ENCODE measurements at places on chromosomes 4 and X. TPM values are rescaled to one million over a fixed set of nuclear protein-coding genes. Genes with fewer than 3 reads are reported as not detected.

GRCh38 chrX:110036162-110037033 is 33.5 kb downstream of the TMEM164 start:
- no peak overlapping the region for H3K4me3 ChIP-seq
- no peaks in the 10 kb centered on the region for H3K36me3 ChIP-seq
- no peak overlapping the region for H3K27ac ChIP-seq
- DNase-seq, result no peak

DNA sequence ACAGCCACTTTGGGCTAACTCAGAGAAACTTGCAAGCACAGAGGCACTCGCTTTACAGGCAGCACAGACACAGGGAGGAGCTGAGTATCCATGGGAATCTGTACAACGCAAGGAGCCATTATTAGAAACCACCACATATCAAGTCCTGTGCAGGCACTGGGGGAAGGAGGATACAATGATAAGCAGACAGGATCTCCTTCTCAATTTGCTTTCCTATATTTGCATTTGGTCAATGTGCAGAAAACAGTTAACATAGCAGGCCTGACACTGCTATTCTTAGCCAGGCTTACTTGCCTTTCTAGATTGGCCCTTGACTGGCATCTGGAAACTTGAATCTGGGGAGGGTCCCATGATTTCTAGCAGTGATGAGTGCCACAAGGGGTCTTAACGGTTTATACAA is 65.8 kb downstream of the TEC start:
- H3K4me3 ChIP-seq, result no peak overlapping the region
- no peak for DNase-seq
- no peaks in the 10 kb centered on the region for H3K36me3 ChIP-seq

DNA sequence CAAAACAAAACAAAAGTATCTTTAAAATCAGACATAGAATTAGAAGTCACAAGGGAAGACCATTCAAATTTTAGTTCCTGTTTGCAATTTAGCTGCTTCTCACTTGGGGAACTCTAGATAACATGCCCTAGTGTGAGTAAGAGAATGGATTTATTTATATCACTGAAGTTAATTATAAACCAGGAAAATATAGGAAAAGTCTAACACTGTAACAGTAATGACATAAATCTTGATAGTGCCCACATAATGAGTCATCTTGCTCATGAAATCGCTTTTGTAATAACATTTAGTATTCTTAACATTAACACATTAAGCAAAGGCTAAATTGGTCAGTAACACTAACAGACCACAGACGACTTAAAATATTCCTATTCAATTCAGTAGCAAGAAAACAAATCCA is 710.7 kb downstream of the STPG2 start:
- H3K4me1 ChIP-seq, result no peaks in the 10 kb centered on the region
- no peaks in the 10 kb centered on the region for H3K27me3 ChIP-seq
- no peak overlapping the region for H3K27ac ChIP-seq
- no peak for DNase-seq
- no peaks in the 10 kb centered on the region for H3K36me3 ChIP-seq
- H3K4me3 ChIP-seq, result no peak overlapping the region

DNA sequence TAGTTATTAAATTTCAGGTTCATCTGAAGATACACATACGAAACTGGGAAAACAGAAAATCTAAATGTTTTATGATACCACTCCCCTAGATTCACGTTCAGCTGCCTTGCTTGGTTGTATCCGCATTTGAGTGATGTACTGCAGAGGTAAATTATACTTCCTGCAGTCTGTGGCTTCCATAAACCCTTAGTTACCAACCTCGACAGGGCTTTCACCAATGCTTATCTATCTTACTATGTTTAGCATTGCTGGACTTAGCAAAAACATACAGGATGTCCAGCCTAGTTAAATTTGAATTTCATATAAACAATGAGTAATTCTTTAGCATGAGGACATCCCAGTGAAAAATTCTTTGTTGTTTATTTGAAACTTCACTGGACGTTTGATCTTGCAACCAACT is 108.8 kb downstream of the TMA16 start:
- H3K27ac ChIP-seq, result no peak overlapping the region
- no peak for DNase-seq
- no peaks in the 10 kb centered on the region for H3K27me3 ChIP-seq
- no peaks in the 10 kb centered on the region for H3K4me1 ChIP-seq

GRCh38 chrX:128929271-128930057 is 593.8 kb downstream of the SMARCA1 start:
- peak; percentile 37 for DNase-seq
- no peak overlapping the region for H3K4me3 ChIP-seq
- no peaks in the 10 kb centered on the region for H3K27me3 ChIP-seq
- H3K36me3 ChIP-seq, result no peaks in the 10 kb centered on the region

- DNase-seq, result peak; percentile 22
- H3K4me1 ChIP-seq, result no peaks in the 10 kb centered on the region
- no peak overlapping the region for H3K4me3 ChIP-seq
- H3K36me3 ChIP-seq, result no peaks in the 10 kb centered on the region
Observed at GRCh38 chr4:165077034-165077578, 23.4 kb downstream of the TRIM75 start.

DNA sequence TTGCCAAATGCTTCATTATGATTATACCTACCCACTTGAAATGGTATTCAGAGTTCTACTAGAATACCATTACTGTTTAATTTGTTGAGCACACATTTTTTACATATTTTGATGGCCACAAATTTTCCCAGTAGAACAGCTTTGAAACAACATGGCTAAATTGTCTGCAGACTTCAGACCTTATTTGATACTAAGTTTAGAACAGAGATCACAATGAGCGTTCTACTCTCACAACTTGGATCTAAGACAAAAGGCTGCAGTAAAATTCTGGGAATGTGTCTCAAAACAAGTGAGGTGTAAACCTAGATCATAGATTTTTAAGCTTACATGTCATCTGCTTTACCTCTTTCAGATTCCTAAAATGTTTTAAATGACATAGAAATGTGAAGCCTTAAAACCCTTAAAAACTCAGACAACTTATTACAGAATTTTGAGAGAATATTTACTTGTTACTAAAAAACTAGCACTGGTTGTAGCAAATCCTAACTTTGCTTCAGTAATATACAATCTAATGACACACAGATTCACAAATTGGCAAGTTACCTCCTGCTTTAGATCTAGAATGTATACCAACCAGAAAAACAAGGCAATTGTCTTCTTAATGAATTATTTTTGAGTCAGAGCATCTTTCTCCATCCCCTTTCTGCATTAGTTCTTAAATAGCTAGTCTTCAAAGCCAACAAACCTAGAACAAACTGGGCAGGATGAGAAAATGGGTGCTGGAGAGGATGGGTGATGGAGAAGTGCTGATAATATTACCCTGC is 243.3 kb downstream of the SLC7A11 start:
- H3K36me3 ChIP-seq, result no peaks in the 10 kb centered on the region
- H3K4me1 ChIP-seq, result no peaks in the 10 kb centered on the region
- no peaks in the 10 kb centered on the region for H3K27me3 ChIP-seq
- no peak overlapping the region for H3K27ac ChIP-seq

- peak overlapping the region; percentile 98 for H3K27ac ChIP-seq
- H3K36me3 ChIP-seq, result no peaks in the 10 kb centered on the region
- DNase-seq, result no peak
- H3K4me1 ChIP-seq, result peaks cover 4% of the 10 kb centered on the region
Observed at GRCh38 chr4:73259571-73260090, 1.0 kb upstream of the ANKRD17 start.

DNA sequence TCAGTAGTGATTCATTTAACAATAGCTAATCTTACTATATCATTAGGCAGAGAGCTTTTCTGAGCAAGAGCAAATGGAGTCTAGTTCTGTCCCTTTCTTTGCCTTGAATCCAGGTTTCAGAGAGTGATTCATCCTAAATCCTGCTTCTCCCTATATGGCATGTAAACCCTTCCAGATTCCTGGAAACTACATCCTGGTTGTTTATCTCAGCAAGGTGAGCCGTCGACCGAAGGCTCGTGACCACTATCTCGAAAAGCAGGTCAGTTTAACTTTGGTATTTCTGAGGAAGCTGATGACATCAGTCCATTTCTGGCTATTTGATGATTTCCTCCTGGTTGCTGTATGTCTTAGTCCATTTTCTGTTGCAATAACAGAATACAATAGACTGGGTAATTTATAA is 40.7 kb upstream of the ERVMER34-1 start:
- no peaks in the 10 kb centered on the region for H3K27me3 ChIP-seq
- no peaks in the 10 kb centered on the region for H3K4me1 ChIP-seq
- H3K27ac ChIP-seq, result no peak overlapping the region
- no peaks in the 10 kb centered on the region for H3K36me3 ChIP-seq
- no peak for DNase-seq
- H3K4me3 ChIP-seq, result no peak overlapping the region

- no peak overlapping the region for H3K4me3 ChIP-seq
- no peak overlapping the region for H3K27ac ChIP-seq
- no peaks in the 10 kb centered on the region for H3K36me3 ChIP-seq
- H3K4me1 ChIP-seq, result no peaks in the 10 kb centered on the region
- H3K27me3 ChIP-seq, result no peaks in the 10 kb centered on the region
- DNase-seq, result no peak
Observed at GRCh38 chr4:155603360-155603891, 63.2 kb upstream of the GUCY1A1 start.

DNA sequence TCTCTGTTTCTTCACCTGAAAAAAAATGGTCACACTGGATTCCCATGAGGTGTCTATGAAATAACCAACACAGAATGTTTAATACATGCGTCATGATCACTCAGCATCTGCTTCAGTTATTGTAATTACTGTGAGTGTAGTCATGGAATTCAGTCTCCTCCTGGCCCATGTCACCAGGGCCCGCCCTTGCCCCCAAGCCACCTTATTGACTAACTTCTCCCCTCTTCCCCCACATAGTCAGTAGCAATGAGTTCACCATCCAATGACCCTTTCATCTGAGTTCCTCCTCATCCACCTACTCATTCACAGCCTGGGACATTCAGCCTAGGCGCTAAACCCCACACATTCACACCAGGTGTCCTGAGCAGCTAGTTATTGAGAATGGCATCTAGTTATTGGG is 15.6 kb downstream of the PNMA6F start:
- no peaks in the 10 kb centered on the region for H3K27me3 ChIP-seq
- no peak for DNase-seq
- H3K27ac ChIP-seq, result no peak overlapping the region
- no peaks in the 10 kb centered on the region for H3K4me1 ChIP-seq
- no peaks in the 10 kb centered on the region for H3K36me3 ChIP-seq

- no peaks in the 10 kb centered on the region for H3K36me3 ChIP-seq
- no peaks in the 10 kb centered on the region for H3K4me1 ChIP-seq
- no peak overlapping the region for H3K4me3 ChIP-seq
- DNase-seq, result no peak
Observed at GRCh38 chrX:138298268-138298667, 413.2 kb downstream of the FGF13 start.

GRCh38 chr4:189771696-189772361 is 168.8 kb upstream of the FRG1 start:
- H3K27me3 ChIP-seq, result no peaks in the 10 kb centered on the region
- no peak overlapping the region for H3K4me3 ChIP-seq
- H3K27ac ChIP-seq, result no peak overlapping the region
- no peaks in the 10 kb centered on the region for H3K4me1 ChIP-seq
- no peak for DNase-seq

- no peak for DNase-seq
- no peaks in the 10 kb centered on the region for H3K27me3 ChIP-seq
- H3K4me1 ChIP-seq, result no peaks in the 10 kb centered on the region
- H3K36me3 ChIP-seq, result no peaks in the 10 kb centered on the region
- no peak overlapping the region for H3K4me3 ChIP-seq
Observed at GRCh38 chrX:154827194-154828015, 7.1 kb downstream of the SMIM9 start.

DNA sequence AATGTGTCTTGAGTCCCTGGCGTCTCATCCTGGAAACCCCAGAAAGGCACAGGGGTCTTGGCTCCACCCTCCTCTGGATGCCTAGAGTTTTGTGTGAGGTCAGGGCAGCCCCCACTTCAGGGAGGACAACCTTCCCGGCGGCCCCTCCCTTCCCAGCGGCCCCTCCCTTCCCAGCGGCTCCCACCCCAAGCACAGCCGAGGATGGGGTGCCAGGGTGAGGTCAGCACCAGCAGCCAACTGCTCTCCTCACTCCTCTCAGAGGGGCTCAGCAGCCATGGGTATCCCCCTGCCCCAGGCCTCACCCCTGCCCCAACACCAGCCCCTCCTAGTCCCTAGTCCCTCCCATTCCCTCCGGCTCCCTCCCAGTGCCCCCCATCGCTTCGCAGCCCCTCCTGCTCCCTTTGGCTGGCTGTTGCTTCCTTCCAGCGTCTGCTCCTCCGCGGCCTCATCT is 17.4 kb downstream of the DGKQ start:
- H3K27me3 ChIP-seq, result no peaks in the 10 kb centered on the region
- no peaks in the 10 kb centered on the region for H3K36me3 ChIP-seq
- no peak for DNase-seq
- no peak overlapping the region for H3K4me3 ChIP-seq
- H3K27ac ChIP-seq, result no peak overlapping the region

DNA sequence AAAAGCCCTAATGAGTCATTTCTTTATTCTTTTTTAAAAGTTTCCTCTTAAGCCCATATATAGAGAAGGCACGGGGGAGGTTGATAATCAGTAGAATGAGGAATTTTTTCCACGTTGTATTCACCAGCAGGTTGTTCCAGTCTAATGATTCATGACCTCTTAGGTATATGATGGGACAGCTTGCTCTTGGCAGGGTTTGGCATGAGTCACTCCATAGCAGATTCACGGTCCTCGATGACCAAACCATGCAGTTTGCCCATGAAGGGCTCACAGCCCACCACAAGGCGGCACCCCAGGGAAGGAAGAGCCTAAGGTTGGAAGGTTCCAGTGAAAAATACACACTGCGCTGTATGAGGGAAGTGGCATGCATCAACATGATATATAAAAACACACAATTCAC is 623.8 kb upstream of the DIPK2B start:
- no peak overlapping the region for H3K27ac ChIP-seq
- H3K27me3 ChIP-seq, result no peaks in the 10 kb centered on the region
- no peaks in the 10 kb centered on the region for H3K4me1 ChIP-seq
- H3K4me3 ChIP-seq, result no peak overlapping the region

- no peaks in the 10 kb centered on the region for H3K4me1 ChIP-seq
- H3K27me3 ChIP-seq, result no peaks in the 10 kb centered on the region
- no peak for DNase-seq
- no peak overlapping the region for H3K4me3 ChIP-seq
Observed at GRCh38 chr4:103400405-103400804, 202.3 kb upstream of the CENPE start.

DNA sequence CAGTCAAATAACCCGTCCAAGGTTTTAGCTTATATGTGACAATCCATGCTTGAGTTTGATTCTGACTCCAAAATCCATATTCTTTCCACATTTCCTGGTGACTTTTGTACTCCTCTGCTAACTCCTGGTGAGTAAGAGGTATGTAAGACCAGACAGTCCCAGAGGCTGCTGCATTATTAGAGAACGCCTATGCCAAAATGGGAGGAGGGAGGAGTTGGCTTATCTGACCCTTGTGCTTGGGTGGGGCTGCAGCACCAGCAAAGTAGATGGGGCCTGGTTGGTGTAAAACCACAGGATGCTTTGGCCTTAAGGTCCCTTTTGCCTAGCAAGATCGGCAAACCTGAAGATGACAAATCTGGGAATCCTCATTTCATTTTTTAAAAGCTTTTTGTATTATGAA is 9.1 kb upstream of the RNF212 start:
- no peaks in the 10 kb centered on the region for H3K27me3 ChIP-seq
- no peaks in the 10 kb centered on the region for H3K4me1 ChIP-seq
- H3K36me3 ChIP-seq, result no peaks in the 10 kb centered on the region
- no peak overlapping the region for H3K4me3 ChIP-seq
- H3K27ac ChIP-seq, result no peak overlapping the region
- DNase-seq, result peak; percentile 29

Gene ZFYVE28
- 31.6 TPM for total RNA-seq

Gene ETDB
- not detected for total RNA-seq

Gene IL2
- not detected for total RNA-seq

Gene HMGB3
- total RNA-seq, result 59.0 TPM

Gene BEND4
- total RNA-seq, result 0.27 TPM
